ENCODE measurements at places on chromosomes 2 and 18.

DNA sequence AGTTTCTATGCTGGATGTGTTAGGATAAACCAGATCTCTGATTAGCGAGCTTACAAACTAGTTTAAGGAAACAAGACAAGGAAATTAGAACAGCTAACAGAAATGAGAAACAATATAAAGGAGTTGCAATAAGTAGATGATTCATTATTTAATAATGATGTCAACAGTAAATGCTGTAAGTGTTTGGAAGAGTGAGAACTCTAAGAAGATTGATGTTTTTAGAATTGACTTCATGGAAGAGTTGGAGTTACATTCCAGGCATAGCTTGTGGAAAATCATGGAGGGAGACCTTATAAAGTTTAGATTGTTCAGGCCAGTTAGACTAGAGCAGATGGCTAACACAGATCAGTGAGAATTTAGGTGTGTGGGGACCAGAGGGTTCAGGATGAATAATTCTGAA is 32.6 kb downstream of the PPP1R1C start:
- no peak for DNase-seq

GRCh38 chr2:26072925-26073768 is 39.3 kb downstream of the RAB10 start:
- no peak for DNase-seq

- no peak for DNase-seq
These were observed 10.2 kb upstream of the CNDP1 start for GRCh38 chr18:74524097-74524496.

DNA sequence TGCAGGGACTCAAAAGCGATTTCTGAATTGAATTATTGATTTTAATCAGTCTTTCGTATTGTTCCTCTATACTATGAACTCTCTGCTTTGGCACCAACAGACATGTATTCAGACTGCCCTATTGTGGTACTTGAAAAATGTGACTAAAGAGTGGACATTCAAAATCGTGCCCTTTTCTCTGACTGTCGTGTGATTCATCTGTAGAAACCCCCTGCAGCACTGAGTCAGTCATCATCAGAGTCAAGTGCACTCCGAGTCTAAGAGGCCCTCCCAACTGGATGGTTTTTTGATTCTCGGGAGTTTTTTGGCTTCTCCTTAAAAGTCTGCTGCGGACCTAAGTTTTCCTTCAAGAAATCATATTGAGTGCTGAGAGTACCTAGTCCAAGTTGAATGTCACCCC is 96.4 kb upstream of the FOSL2 start:
- DNase-seq = no peak

DNA sequence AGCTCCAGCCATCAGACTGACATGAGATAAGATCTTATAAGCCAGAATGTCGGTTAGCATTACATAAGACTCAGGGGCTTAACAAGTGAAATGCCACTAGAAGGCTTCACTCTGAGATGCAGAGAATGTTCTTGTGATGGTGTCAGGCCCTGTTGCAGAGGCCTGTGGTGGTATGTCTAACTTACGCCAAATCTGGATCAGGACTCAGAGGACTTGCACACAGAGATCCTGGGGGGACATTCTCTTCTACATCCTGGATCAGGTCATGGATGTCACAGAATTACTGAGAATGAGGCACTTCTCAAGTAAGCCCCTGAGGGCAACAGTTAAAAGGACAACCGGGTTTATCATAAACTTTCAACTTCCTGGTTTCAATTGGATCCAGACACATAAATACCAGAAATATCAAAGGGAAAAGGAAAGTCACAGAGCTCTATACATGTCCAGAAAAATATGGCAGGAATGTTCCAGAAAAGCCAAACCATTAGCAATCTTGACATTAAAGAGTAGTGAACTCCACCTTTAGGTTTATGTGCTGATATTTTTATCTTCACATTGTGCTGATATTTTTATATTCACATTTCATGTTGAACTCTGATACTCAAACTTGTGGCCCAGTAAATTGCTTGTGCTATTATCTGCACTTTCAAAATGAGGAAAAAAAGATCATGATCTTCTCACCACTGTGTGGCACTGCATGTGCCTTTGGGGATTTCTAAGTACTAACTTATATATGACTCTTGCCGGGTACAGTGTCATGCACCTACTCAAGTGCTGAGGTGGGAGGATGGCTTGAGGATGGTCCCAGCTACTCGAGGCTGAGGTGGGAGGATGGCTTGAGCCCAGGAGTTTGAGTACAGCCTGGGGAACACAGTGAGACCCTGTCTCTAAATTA is 137.5 kb upstream of the RNF152 start:
- no peak for DNase-seq

GRCh38 chr2:205119136-205119535 is 563.2 kb upstream of the NRP2 start:
- DNase-seq = no peak

- no peak for DNase-seq
These were observed 105.7 kb upstream of the RPRM start for GRCh38 chr2:153584244-153584643.

- DNase-seq = no peak
These were observed 598.4 kb downstream of the MBD2 start for GRCh38 chr18:53625997-53626599.

DNA sequence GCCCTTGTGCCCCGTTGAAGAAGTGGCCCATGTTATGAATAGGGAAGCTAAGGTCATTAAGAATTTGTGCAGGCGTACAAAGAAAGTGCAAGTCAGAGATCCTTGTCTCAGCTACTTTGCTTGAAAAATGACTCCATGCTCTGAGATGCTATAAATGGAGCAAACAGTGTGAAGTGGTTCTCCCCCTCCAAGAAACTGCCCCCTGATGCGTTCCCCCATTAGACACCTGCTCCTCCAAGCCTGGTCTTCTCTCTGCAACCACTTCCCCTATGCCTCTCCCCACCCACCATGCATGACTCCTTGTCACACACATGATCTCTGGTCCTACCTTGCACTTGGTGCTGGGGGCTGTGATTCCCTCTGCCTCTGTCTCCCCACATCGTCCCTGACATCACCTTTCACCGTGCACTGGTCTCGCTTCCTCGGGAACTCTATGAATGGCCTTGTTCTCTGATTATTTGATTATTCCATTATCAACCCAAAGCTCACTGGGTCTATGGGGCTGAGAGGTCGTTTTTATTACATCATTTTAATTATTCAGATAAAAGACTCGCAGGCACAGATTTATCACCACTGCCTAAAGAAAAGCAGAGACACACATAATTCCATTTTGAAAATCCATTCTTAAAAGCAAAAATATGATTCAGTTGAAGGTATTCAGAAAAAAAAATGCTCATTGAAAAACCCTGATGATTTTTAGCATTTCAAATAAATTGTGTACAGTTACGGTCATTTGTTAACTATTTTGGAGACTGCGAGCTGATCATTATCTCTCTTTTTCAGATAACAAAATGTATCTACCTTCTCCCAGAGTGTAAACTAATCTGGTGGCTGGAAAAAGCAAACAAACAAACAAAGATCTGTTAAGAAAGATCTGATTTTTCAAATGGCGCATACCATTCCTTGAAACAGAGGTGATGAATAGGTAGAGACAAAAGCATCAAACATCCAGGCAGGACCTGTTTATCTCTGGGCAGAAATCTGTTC is 294.9 kb downstream of the SOX11 start:
- no peak for DNase-seq

GRCh38 chr2:19300961-19301360 is 57.5 kb downstream of the OSR1 start:
- DNase-seq = no peak

DNA sequence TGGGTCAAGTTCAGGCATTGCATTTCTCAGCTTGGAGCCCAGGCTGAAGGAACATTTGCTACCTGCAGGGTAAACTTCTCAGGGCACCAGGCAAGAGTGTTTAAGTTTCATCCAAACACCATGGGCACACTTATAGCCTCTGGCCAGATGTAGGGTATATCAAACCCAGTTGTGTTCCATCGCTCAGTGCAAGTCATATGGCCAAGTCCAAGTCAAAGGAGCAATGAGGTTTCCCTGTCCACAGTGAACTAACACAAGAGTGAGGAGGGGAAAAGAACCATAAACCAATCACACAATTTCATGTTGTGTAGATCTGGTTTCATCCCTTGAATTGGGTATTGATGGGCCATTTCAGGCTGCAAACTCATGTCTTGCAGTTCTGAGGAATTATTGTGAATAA is 107.2 kb downstream of the SOX11 start:
- no peak for DNase-seq

- DNase-seq = no peak
These were observed 137.3 kb downstream of the ZNF516 start for GRCh38 chr18:76357585-76358260.

DNA sequence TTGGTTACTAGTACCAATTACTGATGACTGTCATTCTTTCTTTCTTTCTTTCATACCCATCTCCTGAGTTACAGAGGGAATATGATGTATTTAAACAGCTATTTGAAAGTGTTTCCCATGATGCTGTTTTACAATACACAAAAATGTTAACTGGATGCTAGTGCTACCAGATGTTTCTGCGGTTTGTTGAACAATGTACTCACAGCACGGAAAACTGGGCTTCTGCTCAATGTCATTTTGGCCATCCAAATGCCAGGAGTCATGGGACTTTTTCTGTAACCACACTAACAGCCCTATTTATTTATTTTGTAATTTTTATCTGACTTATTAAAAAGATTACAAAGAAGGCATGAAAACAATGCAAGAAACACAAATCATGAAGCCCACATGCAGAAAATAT is 313.8 kb downstream of the RIT2 start:
- DNase-seq = no peak

GRCh38 chr2:27118525-27119329 is at the start of gene CGREF1:
Gene CGREF1 (minus strand): TSS chr2:27119128. CDS start chr2:27104366, 14,762 bp downstream.
- no peak for DNase-seq

DNA sequence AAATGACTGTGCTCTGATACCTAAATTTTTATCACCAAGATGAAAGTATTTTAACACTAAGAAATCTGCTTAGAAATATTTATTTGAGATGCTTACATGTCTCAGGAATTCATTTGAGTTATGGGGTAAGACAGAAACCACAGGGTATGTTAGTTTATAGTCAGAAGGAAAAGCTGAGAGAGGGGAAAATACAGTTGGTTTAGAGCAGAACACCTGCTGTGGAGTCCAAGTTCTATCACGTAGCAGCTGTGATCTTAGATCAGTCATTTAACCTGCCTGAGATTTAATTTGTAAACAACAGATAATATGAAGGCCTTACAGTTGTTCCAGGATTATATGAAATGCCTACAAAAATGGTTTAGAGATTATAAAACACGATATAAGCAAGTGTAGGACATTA is 29.0 kb downstream of the PDE6D start:
- no peak for DNase-seq

DNA sequence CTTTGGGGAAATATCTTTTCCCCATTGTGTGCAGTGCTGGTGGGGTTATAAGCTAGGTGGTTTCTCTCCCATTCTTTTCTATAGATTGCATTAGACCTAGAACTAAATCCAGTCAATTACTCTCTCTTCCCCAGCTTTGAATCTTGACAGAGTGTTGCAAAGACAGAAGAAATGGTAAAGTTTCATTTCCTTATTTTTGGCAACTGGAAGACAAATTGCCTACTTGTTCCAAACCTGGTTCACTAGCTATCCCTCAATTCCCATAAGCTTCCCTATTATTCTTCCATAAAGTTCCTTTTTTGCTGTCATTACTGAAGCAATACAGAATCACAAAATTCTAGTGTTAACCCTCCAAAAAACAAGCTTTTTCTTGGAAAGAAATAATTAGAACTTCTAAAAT is 94.0 kb upstream of the ITGA4 start:
- DNase-seq = no peak

- DNase-seq = no peak
These were observed 8.6 kb upstream of the SULT1C4 start for GRCh38 chr2:108369153-108369552.

- no peak for DNase-seq
These were observed 128.0 kb upstream of the TACR1 start for GRCh38 chr2:75327334-75327733.

GRCh38 chr2:27049422-27050280 is 1.8 kb upstream of the AGBL5 start:
- DNase-seq = peak; percentile 61

DNA sequence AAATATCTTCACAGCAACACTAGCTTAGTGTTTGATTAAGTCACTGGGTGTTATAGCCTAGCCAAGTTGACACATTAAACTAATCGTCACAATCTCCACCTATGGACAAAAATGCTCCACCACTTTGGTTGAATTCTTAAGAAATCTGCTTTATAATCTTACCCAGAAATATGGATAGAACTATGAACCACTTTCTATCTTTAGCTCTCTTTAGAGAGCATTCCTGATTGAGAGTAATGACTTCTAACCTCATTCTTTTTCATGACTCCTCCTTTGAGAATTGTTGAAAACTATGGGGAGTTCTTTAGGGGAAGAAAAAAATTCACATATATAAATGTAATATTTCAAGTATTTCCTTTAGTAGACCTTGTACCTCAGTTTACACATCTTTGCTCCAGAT is 1282.2 kb upstream of the ZEB2 start:
- DNase-seq = no peak

DNA sequence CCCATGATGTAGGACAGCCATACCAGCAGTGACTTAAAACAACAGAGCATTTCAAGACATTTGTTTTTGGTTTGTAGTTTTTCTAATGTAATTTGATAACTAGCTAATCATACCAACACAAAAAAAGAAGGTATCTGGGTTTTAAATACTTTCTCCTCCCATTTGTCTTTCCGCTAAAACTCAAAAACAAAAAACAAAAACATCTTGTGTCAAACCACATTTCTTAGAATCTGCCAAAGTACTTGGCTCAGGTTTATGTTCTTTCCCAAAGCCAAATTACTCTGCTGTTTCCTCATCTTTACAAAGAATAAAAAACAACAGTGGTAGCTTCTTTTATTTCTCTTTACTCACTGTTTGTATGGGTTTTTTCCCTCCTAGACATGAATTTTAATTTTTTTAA is 71.5 kb downstream of the GREB1L start:
- no peak for DNase-seq

DNA sequence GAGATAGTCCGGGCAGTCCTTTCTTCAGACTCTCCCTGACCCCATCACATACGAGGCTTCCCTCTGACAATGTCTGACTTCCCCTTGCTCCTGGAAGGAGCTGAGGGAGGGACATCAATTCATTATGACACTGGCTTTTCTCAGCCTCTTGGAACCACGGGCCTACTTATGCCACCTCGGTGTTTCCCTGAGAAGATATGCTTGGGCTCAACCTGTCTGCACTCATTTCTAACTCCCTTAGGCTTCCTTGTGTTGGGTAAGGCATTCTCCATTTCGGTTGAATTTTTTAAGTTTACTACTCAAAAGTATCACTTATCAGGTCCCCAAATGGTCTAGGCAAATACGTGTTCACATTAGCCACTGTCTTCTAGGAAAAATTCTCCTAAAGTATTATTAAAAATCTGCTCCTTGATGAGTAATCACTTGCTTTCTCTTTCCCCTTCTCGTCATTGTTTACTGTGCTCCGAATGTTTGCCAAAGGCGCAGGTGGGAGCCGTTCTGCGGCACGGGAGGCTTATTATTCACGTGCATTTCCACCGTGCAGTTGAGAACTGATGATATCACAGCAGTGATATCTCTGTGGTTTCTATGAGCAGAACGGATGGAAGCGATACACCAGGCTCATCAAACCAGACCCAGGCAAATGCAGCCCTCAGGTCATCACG is 33.1 kb downstream of the ARL4C start:
- peak; percentile 69 for DNase-seq

All from CD4-positive, alpha-beta T cell (primary cell).